Activated CD4-positive, alpha-beta T cell treated with anti-CD3 and anti-CD28 coated beads, Interleukin-2, amount 10 ng/mL, durations not matched to agents 7 days and 5 days (primary cell): ENCODE measurements at places on chromosomes 7 and 10. TPM values are rescaled to one million over a fixed set of nuclear protein-coding genes. Genes with fewer than 3 reads are reported as not detected.

Gene PLAU
- 0.89 TPM for total RNA-seq

Gene ZSWIM8
- 79.2 TPM for total RNA-seq

Gene JAKMIP3
- 0.07 TPM for total RNA-seq

Gene FKBP6
- not detected for total RNA-seq

Gene SLK
- total RNA-seq: 31.5 TPM

Gene PLEKHS1
- 0.15 TPM for total RNA-seq

Gene UCMA
- not detected for total RNA-seq

Gene NAT16
- total RNA-seq: not detected

Gene ZDHHC6
- 64.3 TPM for total RNA-seq

Gene LDB1
- total RNA-seq: 96.2 TPM

Gene FAM200A
- total RNA-seq: 4.9 TPM

Gene OR13A1
- total RNA-seq: 0.15 TPM

Gene FKBP9
- 0.33 TPM for total RNA-seq

- H3K27me3 ChIP-seq: no peaks in the 10 kb centered on the region
- no peaks in the 10 kb centered on the region for H3K36me3 ChIP-seq
- H3K4me3 ChIP-seq: no peak overlapping the region
- H3K4me1 ChIP-seq: no peaks in the 10 kb centered on the region
- no peak for DNase-seq
These were observed 28.4 kb upstream of the OPALIN start for GRCh38 chr10:96387161-96387560.

DNA sequence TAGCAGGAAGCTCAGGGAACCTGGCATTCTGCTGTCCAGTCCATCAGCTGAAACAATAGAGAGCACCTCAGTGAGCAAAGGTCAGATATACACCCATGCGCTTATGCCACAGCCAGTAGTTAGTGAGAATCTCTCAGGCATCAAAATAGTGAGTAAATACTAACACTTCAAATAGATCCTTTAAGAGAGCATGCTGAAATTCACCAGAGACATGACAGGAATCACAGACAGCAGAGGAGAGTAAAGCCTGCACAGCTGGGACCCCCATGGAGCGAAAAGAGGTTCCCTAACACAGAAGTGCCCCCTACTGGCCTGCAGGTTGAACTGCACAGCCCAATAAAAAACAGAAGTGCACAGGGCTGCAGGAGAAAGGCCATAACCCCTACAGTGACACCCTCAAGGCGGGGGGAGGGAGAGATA, 57.6 kb upstream of the ANTXRL start:
- H3K36me3 ChIP-seq: peaks cover 47% of the 10 kb centered on the region
- H3K4me1 ChIP-seq: peaks cover 7% of the 10 kb centered on the region
- H3K4me3 ChIP-seq: no peak overlapping the region
- peak; percentile 31 for DNase-seq

DNA sequence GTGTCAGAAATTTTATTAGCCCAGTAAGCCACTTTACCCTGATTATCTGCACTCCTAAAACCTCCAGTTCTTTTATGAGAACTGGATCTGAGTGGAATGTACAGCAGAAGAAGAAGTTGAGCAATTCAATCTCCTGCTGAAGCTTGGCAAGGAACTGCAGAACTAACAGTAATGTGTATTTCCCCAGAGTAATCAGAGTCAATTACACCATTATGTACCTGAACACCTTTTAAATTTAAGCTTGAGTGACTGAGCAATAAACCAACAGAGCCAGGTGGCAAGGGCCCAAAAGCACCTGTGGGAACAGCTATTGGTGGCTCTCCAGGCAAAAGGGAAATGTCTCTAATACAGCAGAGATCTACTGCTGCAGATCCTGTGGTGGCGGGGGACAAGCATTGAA, 40.1 kb upstream of the AKR1C2 start:
- no peaks in the 10 kb centered on the region for H3K36me3 ChIP-seq
- H3K4me1 ChIP-seq: peaks cover 5% of the 10 kb centered on the region
- no peak for DNase-seq
- H3K27ac ChIP-seq: no peak overlapping the region
- no peaks in the 10 kb centered on the region for H3K27me3 ChIP-seq

GRCh38 chr10:1036341-1036791, 10.7 kb upstream of the IDI2 start:
- peaks cover 14% of the 10 kb centered on the region for H3K4me1 ChIP-seq
- DNase-seq: no peak
- no peaks in the 10 kb centered on the region for H3K27me3 ChIP-seq

- H3K4me3 ChIP-seq: no peak overlapping the region
- H3K4me1 ChIP-seq: no peaks in the 10 kb centered on the region
- no peak for DNase-seq
- H3K27ac ChIP-seq: no peak overlapping the region
These were observed 22.5 kb upstream of the MGAM2 start for GRCh38 chr7:142089035-142089434.

DNA sequence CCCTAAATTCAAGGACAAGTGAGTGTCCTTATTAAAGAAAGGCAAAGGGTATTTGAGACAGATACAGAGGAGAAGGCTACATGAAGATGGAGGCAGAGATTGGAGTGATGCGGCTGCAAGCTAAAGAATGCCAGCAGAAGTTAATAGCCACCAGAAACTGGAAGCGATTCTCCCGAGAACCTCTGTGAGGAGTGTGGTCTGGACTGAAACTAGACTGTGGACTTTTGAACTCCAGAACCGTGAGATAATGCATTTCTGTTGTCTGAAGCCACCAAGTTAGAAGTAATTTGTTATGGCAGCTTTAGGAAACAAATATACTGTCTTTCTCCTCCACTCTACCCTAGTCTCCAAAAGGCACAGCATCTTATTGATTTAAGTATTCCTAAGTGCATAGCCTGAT, 80.3 kb upstream of the CREB5 start:
- peaks cover 39% of the 10 kb centered on the region for H3K4me1 ChIP-seq
- peaks cover 2% of the 10 kb centered on the region for H3K36me3 ChIP-seq
- no peak for DNase-seq
- no peak overlapping the region for H3K4me3 ChIP-seq
- no peak overlapping the region for H3K27ac ChIP-seq

DNA sequence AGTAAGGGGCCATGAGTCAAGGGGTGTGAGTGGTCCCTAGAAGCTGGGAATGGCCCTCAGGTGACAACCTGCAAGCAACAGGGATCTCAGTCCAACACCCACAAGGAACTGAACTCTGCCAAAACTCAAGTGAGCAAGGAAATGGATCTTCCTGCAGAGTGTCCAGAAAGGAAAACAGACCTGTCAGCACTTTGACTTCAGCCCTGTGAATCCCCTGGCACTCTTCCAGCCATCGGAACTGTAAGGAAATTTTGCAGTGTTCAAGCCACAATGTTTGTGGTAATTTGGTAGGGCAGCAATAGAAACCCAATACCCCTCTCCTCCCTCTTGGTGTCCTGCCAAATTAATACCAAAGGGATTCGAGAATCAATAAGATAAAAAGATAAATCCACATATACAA, 6.9 kb downstream of the LYZL1 start:
- DNase-seq: no peak
- peaks cover 20% of the 10 kb centered on the region for H3K27me3 ChIP-seq
- H3K4me3 ChIP-seq: no peak overlapping the region

- peaks cover 2% of the 10 kb centered on the region for H3K27me3 ChIP-seq
- no peak overlapping the region for H3K4me3 ChIP-seq
- H3K4me1 ChIP-seq: no peaks in the 10 kb centered on the region
- no peak overlapping the region for H3K27ac ChIP-seq
These were observed 43.7 kb downstream of the DNAJB9 start for GRCh38 chr7:108613147-108613948.

DNA sequence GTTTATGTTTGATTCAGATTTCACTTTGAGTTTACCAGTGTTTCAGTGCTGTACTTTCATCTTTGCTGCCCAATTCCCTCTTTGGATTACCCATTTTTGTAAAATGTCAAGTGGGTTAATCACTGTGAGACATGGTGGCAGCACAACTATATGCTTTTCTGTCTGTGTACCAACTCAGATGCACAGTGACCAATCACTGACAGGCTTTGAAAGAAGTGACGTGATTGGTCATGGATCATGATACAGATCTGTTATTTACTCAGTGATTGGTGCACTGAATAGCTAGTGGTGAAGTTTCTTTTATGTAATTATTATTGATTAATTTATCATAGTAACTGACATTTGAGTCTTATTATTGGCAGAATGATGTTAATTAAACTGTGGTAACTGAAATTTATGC, 126.9 kb downstream of the SDK1 start:
- H3K27ac ChIP-seq: no peak overlapping the region
- no peak for DNase-seq
- H3K27me3 ChIP-seq: no peaks in the 10 kb centered on the region
- no peaks in the 10 kb centered on the region for H3K36me3 ChIP-seq
- H3K4me1 ChIP-seq: no peaks in the 10 kb centered on the region

DNA sequence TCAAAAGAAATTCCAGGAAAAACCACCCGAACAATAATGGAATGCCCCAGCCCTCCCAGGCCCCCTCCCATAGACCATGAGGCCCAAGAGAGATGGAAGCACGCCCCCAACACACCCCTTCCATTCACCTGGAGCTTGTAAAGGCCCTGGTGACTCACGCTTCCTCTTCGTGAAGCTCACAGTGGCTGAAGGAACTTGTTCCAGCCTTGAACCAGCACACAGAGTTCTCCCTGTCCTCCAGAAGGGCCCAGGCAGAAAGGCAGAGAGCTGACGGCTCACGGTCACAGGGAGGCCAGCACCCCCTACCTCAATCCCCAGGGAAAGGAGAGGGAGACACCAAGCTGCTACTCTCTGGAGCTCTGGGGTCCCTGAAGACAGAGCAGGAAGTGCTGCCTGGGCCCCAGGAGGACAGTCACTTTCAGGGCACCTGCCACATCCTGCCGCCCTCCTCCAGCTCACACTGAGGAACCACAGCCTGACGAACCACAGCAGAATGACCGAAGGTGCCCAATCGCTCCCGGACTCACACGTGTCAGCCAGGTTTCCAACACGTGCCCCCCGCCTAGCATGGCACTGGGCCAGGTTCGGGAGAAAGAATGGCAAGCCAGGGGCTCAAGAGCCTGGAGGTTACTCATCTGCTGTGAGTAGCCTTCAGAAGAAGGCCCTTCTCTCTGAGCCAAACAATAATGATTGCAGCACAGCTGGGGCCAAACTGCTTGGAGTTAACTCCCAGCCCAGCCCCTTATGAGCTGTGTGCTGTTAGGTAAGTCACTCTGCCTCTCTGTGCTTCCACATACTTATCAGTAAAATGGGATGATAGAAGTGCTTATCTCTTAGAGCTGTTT, 52.8 kb downstream of the DLG5 start:
- DNase-seq: peak; percentile 34
- H3K27me3 ChIP-seq: no peaks in the 10 kb centered on the region
- no peaks in the 10 kb centered on the region for H3K36me3 ChIP-seq
- no peak overlapping the region for H3K4me3 ChIP-seq

DNA sequence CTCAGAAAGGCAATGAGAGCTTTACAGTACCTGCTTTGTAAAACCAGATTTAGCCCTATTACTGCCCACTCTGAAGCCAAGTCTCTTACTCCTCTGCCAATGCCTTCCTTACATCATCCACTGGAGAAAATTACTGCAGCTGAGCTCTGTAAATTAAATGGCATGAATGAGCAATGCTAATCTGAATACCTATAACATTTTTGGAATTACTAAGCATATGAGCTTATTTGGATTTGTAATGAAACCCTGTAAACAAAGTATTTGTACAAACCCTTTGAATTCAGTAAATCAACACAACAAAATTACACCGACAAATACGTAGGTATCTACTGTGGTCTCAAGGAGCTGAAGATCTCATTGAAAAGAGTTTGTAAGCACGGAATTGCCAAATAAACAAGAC, 12.1 kb upstream of the CCNY start:
- no peaks in the 10 kb centered on the region for H3K27me3 ChIP-seq
- no peak overlapping the region for H3K4me3 ChIP-seq
- H3K4me1 ChIP-seq: peaks cover 10% of the 10 kb centered on the region
- H3K36me3 ChIP-seq: peaks cover 31% of the 10 kb centered on the region

DNA sequence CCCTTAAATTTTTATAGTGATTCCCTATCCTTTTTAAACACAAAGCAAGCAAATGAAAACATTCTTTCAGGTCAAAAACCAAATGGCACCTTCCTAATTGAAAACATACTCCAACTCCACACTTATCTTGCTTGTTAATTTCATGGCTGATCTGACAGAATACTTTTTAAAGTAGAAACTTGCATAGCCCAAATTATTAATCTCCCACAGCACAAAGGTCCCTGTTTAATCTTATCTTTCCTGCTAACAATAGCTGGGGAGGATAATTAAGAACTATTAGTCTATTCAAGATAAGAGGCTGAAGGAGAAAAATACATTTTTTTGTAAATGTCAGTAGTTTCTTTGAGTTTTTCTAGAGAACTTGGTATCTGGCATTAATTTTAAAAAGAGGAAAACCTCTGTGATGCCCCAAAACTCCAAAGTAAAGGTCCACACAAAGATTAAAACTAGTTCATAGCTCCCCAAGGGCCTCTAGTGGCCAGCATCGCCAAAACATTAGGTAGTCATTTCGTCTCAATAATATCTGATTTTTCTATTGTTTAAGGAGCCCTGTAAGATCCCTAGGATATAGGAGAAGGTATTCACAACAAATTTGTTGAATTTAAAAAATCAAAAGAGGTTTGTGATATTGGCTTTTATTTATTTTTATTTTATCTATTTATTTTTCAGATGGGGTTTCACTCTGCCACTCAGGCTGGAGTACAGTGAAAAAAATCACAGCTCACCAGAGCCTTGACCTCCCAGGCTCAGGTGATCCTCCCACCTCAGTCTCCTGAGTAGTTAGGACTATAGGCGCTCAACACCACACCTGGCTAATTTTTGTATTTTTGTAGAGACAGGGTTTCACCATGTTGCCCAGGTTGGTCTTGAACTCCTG, 14.7 kb downstream of the CDNF start:
- H3K36me3 ChIP-seq: no peaks in the 10 kb centered on the region
- no peak overlapping the region for H3K27ac ChIP-seq
- peak; percentile 47 for DNase-seq
- peaks cover 11% of the 10 kb centered on the region for H3K4me1 ChIP-seq
- H3K27me3 ChIP-seq: peaks cover 12% of the 10 kb centered on the region

DNA sequence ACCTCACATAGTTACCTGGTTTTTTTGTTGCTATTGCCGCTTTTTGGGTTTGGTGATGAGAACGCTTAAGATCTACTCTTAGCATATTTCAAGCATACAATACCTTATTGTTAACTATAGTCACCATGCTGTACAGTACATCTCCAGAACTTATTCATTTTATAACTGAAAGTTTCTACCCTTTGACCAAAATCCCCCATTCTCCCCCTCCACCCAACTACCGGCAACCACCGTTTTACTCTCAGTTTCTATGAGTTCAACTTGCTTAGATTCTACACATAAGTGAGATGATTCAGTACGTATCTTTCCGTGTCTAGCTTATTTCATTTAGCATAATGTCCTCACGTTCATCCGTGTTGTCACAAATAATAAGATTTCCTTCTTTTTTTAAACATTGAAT, 86.7 kb upstream of the IL6 start:
- H3K27ac ChIP-seq: no peak overlapping the region
- peaks cover 20% of the 10 kb centered on the region for H3K4me1 ChIP-seq
- peak; percentile 28 for DNase-seq
- peaks cover 15% of the 10 kb centered on the region for H3K36me3 ChIP-seq

DNA sequence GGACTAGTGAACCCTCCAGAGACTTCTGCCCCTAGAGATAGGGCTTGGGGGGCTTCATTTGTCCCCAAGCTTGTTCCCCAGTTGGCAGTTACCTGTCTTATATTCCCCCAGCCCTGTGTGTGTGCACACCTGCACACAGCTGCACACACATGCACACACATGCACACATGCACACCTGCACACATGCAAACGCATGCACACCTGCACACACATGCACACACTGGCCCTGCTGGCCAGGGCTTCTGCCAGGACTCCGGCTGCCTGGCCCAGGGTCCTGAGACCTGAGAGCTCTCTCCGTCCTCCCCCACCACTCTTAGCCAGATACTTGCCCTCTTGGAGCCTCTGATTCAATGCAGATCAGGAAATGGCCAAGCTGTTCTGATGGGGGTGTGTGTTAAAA, 6.7 kb downstream of the ZMIZ1 start:
- no peak for DNase-seq
- H3K4me1 ChIP-seq: peaks cover 14% of the 10 kb centered on the region
